ENCODE measurements at places on chromosomes 6 and 20. TPM values are rescaled to one million over a fixed set of nuclear protein-coding genes. Genes with fewer than 3 reads are reported as not detected.

DNA sequence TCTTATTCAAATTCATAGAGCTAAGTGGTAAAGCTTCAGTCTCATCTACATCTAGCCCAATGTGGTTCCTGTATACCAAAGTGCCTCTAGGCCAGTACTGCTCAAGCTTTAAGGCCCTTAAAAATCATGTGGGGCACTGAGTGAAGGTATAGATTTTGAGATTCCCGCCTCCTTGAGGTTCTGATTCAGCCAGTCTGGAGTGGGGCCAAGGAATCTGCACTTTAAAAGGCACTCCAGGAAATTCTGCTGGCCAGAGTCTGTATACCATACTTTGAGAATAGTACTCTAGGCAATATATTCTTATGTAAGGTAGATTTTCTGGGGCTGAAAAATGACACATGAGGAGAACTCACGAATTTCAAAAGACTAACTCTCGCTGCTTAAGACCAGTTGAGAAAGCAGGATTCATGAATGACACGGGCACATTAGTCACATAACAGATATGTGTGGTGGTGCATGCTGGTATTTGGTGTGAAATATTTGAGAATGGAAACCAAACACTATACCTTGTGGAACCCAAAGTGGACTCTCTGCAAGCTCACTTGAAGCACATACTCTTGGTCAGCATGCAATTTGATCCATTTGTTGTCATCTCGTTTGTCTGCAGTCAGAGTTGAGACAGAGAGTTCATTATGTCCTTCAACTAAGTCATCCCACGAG lies 47.6 kb upstream of the SIM1 start:
- H3K27ac ChIP-seq = no peak overlapping the region
- H3K27me3 ChIP-seq = no peaks in the 10 kb centered on the region
- DNase-seq = no peak
- peaks cover 22% of the 10 kb centered on the region for H3K36me3 ChIP-seq
- H3K4me1 ChIP-seq = no peaks in the 10 kb centered on the region

The PSORS1C1 gene
- not detected for total RNA-seq

- no peak for DNase-seq
- H3K4me3 ChIP-seq = no peak overlapping the region
- no peak overlapping the region for H3K27ac ChIP-seq
- H3K36me3 ChIP-seq = no peaks in the 10 kb centered on the region
These were observed 57.6 kb upstream of the FOXP4 start for GRCh38 chr6:41488433-41489119.

DNA sequence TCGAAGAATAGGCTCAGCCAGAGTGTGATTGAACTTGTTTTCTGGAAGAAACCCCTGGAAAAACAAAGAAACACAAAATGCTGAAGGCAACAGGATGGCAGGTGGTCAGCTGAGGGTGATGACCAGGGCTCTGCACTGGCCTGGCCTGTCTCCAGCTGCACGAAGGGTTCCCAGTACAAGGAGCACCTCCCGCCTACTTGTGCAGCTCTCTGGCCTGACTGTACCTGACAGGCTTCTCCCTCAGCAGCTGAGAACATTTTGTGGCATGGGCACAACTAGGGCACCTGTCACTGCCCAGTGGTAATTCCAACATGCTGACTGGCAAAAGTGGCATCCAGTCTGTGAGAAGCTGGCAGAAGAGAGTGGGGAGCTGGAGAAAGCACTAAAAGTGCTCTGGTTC lies 38.8 kb upstream of the EMILIN3 start:
- no peak overlapping the region for H3K27ac ChIP-seq
- H3K4me3 ChIP-seq = no peak overlapping the region
- DNase-seq = no peak
- H3K36me3 ChIP-seq = peaks cover 48% of the 10 kb centered on the region
- H3K4me1 ChIP-seq = peaks cover 10% of the 10 kb centered on the region
- no peaks in the 10 kb centered on the region for H3K27me3 ChIP-seq

GRCh38 chr6:20415712-20416454 lies 14.2 kb downstream of the E2F3 start:
- H3K27me3 ChIP-seq = no peaks in the 10 kb centered on the region
- no peak overlapping the region for H3K4me3 ChIP-seq
- H3K4me1 ChIP-seq = peaks cover 45% of the 10 kb centered on the region
- no peak for DNase-seq
- no peaks in the 10 kb centered on the region for H3K36me3 ChIP-seq

The ID4 gene
- total RNA-seq = not detected
